Activated T-helper 1 cell treated with anti-CD3 and anti-CD28 coated beads, Interleukin-12 subunit alpha, Interleukin-12 subunit beta, Interleukin-2, Interleukin-4 antibody, amounts not matched to agents 30 ng/mL and 10 ng/mL and 1 ng/mL, durations not matched to agents 14 hours and 24 hours and 36 hours (primary cell): ENCODE measurements at places on chromosomes 1 and 21. TPM values are rescaled to one million over a fixed set of nuclear protein-coding genes. Genes with fewer than 3 reads are reported as not detected.

DNA sequence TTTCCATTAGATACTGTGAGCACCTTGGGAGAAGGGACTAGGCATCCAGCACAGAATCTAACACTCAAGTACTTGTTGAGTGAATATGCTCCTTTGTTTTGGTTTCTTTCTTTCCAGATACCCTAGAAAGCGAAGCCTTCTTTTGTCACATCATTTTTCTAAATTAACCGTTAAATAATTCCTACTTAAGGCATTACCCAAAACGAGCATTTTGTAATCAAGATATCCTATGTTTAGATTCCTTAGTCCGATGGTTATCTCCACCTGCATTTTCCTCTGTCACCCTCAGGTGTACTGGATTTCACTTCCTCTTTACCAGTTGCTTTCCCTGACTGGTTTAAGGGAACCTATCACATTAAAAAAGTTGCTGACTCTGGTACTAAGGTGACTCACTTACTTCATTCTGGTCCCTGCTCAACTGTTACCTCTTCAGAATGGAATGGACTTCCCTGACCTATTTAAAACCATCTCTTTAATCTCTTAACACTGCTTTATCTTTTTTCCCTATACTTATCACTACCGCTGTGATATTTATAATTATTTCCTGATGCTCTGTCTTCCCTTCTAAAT lies 3.2 kb downstream of the B3GALNT2 start:
- peaks cover 43% of the 10 kb centered on the region for H3K4me1 ChIP-seq
- H3K36me3 ChIP-seq, result peaks cover 8% of the 10 kb centered on the region
- no peak overlapping the region for H3K27ac ChIP-seq
- no peak overlapping the region for H3K4me3 ChIP-seq
- H3K27me3 ChIP-seq, result peaks cover 5% of the 10 kb centered on the region
- DNase-seq, result no peak

GRCh38 chr1:75014250-75014649 lies 119.9 kb upstream of the LHX8 start:
- H3K4me1 ChIP-seq, result no peaks in the 10 kb centered on the region
- H3K4me3 ChIP-seq, result no peak overlapping the region
- no peak overlapping the region for H3K27ac ChIP-seq
- H3K36me3 ChIP-seq, result no peaks in the 10 kb centered on the region

GRCh38 chr1:203086992-203087763 lies 1.4 kb upstream of the MYOG start:
- no peak overlapping the region for H3K4me3 ChIP-seq
- peaks cover 11% of the 10 kb centered on the region for H3K4me1 ChIP-seq
- H3K27ac ChIP-seq, result no peak overlapping the region
- no peak for DNase-seq

Gene TPTE
- total RNA-seq, result not detected in 2 replicates

- DNase-seq, result no peak
- no peak overlapping the region for H3K27ac ChIP-seq
- H3K27me3 ChIP-seq, result no peaks in the 10 kb centered on the region
- H3K4me1 ChIP-seq, result peaks cover 39% of the 10 kb centered on the region
- H3K4me3 ChIP-seq, result no peak overlapping the region
Observed at GRCh38 chr1:32142446-32143301, 34.8 kb downstream of the KPNA6 start.

- no peak for DNase-seq
- no peak overlapping the region for H3K27ac ChIP-seq
- peaks cover 8% of the 10 kb centered on the region for H3K36me3 ChIP-seq
Observed at GRCh38 chr1:39680751-39681150, 8.8 kb upstream of the NT5C1A start.

DNA sequence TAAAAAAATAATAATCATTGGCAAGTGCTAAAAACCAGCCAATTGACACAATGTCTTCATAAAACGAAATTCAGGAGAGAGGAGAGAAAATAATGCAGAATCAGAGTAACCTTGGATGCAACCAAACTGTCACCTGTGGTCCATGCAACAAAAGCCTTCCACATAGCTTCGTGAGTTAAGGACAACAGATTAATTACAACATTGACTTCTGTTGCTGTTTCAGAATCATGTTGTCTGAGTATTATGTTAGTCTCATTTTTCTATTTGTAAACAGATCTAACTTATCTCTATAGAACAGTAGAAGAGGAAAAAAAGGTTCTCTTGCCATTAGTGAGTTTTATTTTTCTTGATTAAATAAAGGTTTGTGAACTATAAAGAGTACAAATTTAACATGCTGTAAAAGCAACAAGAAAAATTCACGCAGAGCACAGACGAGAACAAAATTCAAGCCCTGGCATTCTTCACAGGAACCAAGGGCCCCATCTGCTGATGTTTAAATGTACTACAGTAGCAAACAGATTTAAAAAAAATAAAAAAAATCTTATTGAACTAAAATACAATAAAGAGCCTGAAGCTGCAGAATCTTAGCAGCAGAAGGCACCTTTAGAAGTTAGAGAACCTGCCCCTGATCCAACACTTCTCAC lies 381.1 kb upstream of the PKN2 start:
- no peaks in the 10 kb centered on the region for H3K27me3 ChIP-seq
- H3K4me3 ChIP-seq, result no peak overlapping the region
- H3K27ac ChIP-seq, result no peak overlapping the region
- H3K36me3 ChIP-seq, result no peaks in the 10 kb centered on the region
- H3K4me1 ChIP-seq, result no peaks in the 10 kb centered on the region
